Upper lobe of left lung (tissue), 6 donors: ENCODE measurements at places on chromosomes 6 and 20. TPM values are rescaled to one million over a fixed set of nuclear protein-coding genes. Genes with fewer than 3 reads are reported as not detected.

Gene C20orf141
- total RNA-seq: not detected

Gene TULP4
- 96.2 TPM for total RNA-seq

Gene MYMX
- total RNA-seq: not detected

Gene ZFP57
- 2.1 TPM for total RNA-seq

- no peaks in the 10 kb centered on the region for H3K36me3 ChIP-seq
- no peaks in the 10 kb centered on the region for H3K27me3 ChIP-seq
- H3K27ac ChIP-seq: no peak overlapping the region
- H3K4me1 ChIP-seq: no peaks in the 10 kb centered on the region
Measured at GRCh38 chr20:24821391-24821790, 127.7 kb upstream of the CST7 start.
